Gastroesophageal sphincter (tissue), 4 donors: ENCODE measurements at places on chromosomes 12 and 14. TPM values are rescaled to one million over a fixed set of nuclear protein-coding genes. Genes with fewer than 3 reads are reported as not detected.

DNA sequence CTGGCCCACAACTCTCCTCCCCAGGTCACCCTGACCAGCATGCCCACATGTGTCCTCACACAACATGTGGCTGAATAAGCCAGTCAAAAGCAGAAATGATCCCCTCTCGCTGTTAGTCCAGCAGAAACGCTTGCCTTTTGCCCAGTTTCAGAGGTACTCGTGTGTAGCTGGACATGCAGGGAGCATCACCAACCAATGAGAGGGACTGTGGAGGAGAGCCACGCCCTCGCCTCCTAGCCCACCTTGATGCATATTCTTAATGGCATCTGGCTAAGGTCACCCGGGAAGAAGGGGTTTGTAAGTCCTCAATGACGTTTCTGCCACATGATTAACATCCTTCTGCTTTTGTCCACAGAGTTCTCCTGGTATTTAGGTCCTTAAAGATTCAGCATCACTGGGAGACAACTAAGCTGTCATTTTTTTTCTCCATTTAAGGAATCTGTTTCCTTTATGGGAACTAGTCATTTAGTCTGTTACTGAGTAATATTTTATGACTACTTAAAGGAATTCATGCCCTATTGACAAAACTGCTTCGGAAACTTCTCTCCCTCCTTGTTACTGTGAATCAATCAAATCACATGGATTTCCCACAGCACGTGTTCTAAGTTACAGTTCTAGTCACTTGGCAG is 134.0 kb downstream of the GCH1 start:
- no peak for ATAC-seq

GRCh38 chr12:2561367-2561766 is 233.4 kb upstream of the FKBP4 start:
- ATAC-seq, result no peak

DNA sequence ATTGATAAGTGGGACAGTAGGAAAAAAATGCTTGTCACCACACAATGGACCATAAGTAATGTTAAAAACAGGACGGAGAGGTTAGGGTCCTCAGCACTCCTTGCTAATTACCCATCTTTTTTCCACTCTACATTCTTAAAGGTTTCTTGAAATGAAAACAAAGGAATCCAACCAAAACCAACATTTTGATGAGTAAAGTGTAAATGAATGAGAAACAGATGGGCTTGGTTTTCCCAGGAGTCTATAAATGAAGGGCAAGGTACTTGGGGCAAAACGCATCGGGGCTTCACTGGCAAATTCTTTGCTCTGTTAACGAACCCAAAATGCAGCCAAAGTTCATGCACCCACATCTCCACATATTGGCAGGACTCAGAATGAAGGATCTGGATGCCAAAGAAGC is 129.2 kb upstream of the BMP4 start:
- no peak for ATAC-seq

GRCh38 chr12:107917912-107918800 is 143.7 kb downstream of the ASCL4 start:
- no peak for ATAC-seq

DNA sequence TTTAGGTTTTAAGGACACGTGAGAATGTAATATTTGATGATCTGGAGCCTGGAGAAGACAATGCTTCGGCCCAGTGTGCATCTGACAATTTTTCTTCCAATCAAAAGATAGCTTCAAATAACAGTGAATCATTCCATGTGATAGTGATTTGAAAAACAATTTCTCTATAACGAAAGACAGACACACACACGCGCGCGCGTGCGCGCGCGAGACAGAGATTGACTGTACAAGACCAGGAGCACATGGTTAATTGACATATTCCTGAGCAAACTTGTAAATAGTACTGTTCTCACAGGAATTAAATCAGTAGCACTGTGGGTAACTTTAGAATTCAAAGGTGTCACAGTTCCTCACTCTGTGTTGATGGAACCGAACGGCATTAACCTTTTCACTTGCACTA is 287.5 kb upstream of the LMO3 start:
- no peak for ATAC-seq

Gene OTX2
- not detected for total RNA-seq

Gene CLBA1
- total RNA-seq, result 8.8 TPM

Gene DHRS2
- total RNA-seq, result not detected

Gene GNG2
- 17.5 TPM for total RNA-seq

Gene IFI27L1
- 9.3 TPM for total RNA-seq
